ENCODE measurements at places on chromosomes 13 and 19. TPM values are rescaled to one million over a fixed set of nuclear protein-coding genes. Genes with fewer than 3 reads are reported as not detected.
A peak's percentile ranks its signal among the peaks of the same experiment; 100 is the strongest.

The EID2B gene
- total RNA-seq: 5.1 TPM

The CIRBP gene
- total RNA-seq: 169 TPM

DNA sequence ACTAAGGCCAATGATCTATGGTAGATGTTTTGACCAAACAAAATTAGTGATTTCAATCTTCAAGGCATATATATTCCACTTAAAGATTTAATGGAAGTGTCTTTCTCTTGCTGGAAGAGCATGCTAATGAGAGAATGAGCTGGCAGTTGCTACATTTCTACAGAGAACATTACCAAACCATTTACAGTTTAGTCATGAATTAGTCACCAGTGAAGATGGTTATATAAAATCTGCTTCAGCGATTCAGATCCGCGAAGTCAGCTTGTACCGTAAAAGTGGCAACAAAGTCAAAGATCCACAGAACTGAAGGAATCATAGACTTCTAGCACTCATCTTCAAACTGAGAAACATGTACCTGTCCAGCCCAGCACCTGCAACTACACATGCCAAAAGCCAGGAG, 156.3 kb downstream of the SLITRK5 start:
- no peaks in the 10 kb centered on the region for H3K4me1 ChIP-seq
- no peak overlapping the region for H3K27ac ChIP-seq
- no peaks in the 10 kb centered on the region for H3K27me3 ChIP-seq

DNA sequence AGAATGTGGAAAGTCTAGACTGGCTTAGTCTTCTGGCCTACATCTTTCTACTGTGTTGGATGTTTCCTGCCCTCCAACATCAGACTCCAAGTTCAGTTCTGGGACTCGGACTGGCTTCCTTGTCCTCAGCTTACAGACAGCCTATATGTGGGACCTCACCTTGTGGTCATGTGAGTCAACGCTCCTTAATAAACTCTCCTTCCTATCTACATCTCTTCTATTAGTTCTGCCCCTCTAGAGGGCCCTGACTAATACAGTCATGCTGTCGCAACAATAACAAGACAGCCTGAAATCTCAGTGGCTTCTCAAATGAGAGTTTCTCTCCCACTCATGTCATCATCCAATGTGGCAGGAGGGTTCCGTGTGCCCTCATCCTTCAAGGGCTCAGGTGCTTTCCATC, 347.8 kb downstream of the MZT1 start:
- H3K27me3 ChIP-seq: no peaks in the 10 kb centered on the region
- DNase-seq: no peak
- H3K4me1 ChIP-seq: no peaks in the 10 kb centered on the region
- no peak overlapping the region for H3K4me3 ChIP-seq
- peak overlapping the region; percentile 11 for H3K27ac ChIP-seq
- H3K36me3 ChIP-seq: no peaks in the 10 kb centered on the region

The SLC10A2 gene
- not detected for total RNA-seq

The KLF16 gene
- total RNA-seq: 25.5 TPM

DNA sequence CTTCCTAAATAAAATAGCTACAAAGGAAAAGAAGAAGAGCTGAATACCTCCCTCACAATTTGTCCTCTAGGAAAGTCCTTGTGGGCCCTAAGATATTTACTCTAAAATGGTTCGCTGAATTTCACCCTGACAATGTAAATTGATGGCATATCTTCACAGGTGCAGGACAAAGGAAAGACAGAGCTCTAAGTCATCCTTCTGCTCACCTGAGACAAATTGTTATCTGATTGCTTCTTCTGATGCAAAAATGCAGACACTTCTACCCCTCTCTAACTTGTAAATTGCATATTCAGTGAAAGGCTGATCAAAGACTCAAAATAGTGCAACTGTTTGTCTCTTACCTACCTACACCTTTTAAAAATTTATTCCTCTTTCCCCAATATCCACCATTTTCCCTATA, 747.2 kb upstream of the PRR20A start:
- no peak overlapping the region for H3K27ac ChIP-seq
- H3K36me3 ChIP-seq: no peaks in the 10 kb centered on the region
- H3K4me1 ChIP-seq: no peaks in the 10 kb centered on the region
- H3K27me3 ChIP-seq: no peaks in the 10 kb centered on the region
- no peak overlapping the region for H3K4me3 ChIP-seq

GRCh38 chr19:35013041-35013819, 13.1 kb downstream of the GRAMD1A start:
- H3K4me3 ChIP-seq: peak overlapping the region; percentile 50
- peak; percentile 75 for DNase-seq
- peak overlapping the region; percentile 86 for H3K27ac ChIP-seq
- H3K4me1 ChIP-seq: peaks cover 69% of the 10 kb centered on the region
- peaks cover 63% of the 10 kb centered on the region for H3K36me3 ChIP-seq

DNA sequence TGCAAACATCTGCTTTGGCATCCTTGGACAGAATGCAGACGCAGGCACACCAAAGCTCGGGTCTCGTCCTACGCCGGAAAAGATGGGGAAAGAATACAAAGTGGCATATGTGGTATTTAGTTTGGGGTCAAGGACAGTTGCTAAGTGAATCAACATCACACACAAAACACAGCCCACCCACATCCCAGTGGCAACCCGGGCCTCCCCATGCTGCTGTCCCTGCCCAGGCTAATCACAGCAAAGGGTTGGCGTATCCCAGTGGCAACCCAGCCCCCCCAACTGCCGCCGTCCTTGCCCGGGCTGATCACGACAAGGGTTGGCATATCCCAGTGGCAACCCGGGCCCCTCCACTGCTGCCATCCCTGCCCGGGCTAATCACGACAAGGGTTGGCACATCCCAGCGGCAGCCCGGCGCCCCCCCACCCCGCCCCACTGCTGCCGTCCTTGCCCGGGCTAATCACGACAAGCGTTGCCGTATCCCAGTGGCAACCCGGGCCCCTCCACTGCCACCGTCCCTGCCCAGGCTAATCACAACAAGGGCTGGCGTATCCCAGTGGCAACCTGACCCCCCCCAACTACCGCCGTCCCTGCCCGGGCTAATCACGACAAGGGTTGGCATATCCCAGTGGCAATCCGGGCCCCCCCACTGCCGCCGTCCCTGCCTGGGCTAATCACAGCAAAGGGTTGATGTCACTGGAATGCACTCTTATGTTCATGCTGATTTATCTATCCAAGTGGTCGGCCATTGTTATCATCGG, 167.8 kb upstream of the SOX1 start:
- DNase-seq: no peak
- no peaks in the 10 kb centered on the region for H3K4me1 ChIP-seq
- H3K36me3 ChIP-seq: no peaks in the 10 kb centered on the region
- H3K4me3 ChIP-seq: no peak overlapping the region
- H3K27me3 ChIP-seq: no peaks in the 10 kb centered on the region

- H3K4me1 ChIP-seq: peaks cover 38% of the 10 kb centered on the region
- H3K4me3 ChIP-seq: no peak overlapping the region
- peaks cover 63% of the 10 kb centered on the region for H3K36me3 ChIP-seq
- DNase-seq: no peak
Observed at GRCh38 chr19:15453091-15453578, 3.4 kb upstream of the WIZ start.

DNA sequence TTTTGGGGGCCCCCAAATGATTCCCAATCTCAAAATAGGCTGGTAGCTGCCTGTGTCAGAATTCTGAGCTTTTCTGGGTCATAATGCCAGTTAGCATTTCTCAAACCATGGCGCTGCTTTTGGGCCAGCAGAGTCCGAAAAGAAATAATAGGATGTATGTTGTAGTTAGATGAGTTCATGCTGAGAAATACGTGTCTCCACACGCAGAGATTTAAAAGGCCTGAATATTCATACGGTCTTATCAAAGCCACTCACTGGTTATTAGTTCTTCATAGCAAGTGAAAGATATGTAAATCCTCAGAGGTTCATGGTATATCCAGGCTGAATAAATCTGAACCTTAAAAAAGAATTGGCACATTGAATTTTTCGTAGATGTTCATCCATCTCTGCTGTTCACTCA, 124.5 kb downstream of the SHISA2 start:
- no peak overlapping the region for H3K4me3 ChIP-seq
- no peak overlapping the region for H3K27ac ChIP-seq
- H3K27me3 ChIP-seq: peaks cover 2% of the 10 kb centered on the region
- H3K36me3 ChIP-seq: no peaks in the 10 kb centered on the region
- H3K4me1 ChIP-seq: no peaks in the 10 kb centered on the region
- DNase-seq: no peak

Measured in activated CD4-positive, alpha-beta T cell treated with anti-CD3 and anti-CD28 coated beads, Interleukin-2, amount 10 ng/mL, durations not matched to agents 7 days and 5 days (primary cell).